CD4-positive, alpha-beta T cell treated with Interleukin-12 subunit alpha and Interleukin-12 subunit beta, for 1 hour (primary cell): ENCODE measurements at places on chromosomes 1 and 21.
A peak's percentile ranks its signal among the peaks of the same experiment; 100 is the strongest.

- DNase-seq = no peak
These were observed 43.2 kb downstream of the ELK4 start for GRCh38 chr1:205588636-205589035.

DNA sequence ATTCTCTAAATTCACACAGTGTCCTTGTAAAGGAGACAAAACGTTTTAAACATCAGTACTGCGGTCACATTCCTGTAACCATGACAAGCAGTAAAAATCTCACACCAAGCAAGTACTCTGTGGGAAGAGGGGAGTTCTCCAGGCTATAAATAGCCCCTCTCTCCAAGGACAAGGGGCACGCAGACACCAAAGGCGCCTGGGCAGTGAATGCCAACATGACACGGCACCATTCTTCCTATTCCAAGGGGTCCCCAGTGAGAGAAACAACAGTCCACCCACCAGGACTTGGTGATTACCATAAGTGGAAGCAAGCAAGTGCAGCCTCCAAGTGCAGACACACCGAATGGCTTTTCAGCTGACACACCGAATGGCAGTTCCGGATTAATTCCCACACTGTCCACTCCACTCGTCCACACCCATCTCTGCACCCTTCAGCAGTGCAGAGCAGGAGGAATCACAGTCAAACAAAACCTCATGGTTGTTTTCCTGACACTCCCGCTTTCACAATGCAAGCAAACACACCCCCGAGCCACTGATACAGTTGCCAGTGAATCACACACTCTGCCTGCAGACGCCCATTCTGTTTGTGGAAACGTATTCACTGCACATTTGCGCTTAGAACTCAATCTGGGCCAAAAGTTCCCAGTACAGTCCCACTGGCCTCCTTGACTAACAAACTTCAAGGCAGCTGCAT, 1.8 kb downstream of the PTTG1IP start:
- DNase-seq = no peak

DNA sequence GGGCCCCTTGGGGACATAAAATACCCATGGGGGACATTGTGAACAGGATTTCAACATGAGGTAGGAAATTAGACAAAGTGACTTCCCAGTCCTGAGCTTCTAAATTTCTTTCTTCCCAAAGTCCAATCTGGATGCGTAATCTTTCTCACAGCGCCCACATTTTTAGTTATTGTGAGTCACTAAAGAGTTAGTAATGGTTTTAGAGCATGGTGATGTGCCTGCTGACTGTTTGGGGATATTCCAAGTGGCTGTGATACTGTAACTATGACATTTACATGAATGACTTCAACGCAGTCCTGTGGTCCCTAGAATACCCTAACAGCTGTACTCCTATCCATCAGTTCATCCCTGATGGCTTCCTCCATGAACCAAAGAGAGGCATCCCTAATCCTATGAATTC, 224.0 kb upstream of the COA6 start:
- DNase-seq = no peak

DNA sequence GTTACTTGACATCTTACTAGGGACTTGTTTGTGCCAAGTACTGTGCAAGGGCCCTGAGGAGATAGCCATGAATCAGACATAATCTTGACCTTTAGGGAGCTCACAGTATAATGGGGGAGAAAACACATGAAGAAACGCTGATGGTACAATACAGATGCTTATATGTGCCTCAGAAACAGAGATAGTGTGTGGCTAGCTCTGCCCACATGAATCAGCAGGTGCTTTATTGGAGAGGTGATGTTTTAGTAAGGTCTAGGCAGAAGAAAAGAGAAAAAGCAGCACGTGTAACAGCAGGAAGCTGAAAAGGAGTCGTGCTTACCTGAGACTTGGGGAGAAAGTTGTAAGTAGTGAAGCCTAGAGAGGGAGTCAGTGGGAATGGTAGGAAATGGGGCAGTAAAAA, 60.6 kb upstream of the LMO4 start:
- DNase-seq = no peak

- DNase-seq = no peak
These were observed 477.5 kb downstream of the SMYD3 start for GRCh38 chr1:246029616-246030015.

GRCh38 chr21:39087238-39088030, 95.8 kb downstream of the PSMG1 start:
- no peak for DNase-seq

- DNase-seq = no peak
These were observed 9.4 kb downstream of the NCSTN start for GRCh38 chr1:160352555-160352954.

- DNase-seq = no peak
These were observed 29.8 kb upstream of the ZBTB21 start for GRCh38 chr21:42039911-42040351.

GRCh38 chr21:15020797-15021196, 44.0 kb downstream of the NRIP1 start:
- no peak for DNase-seq

- peak; percentile 35 for DNase-seq
These were observed 21.8 kb upstream of the PDC start for GRCh38 chr1:186482661-186483255.

DNA sequence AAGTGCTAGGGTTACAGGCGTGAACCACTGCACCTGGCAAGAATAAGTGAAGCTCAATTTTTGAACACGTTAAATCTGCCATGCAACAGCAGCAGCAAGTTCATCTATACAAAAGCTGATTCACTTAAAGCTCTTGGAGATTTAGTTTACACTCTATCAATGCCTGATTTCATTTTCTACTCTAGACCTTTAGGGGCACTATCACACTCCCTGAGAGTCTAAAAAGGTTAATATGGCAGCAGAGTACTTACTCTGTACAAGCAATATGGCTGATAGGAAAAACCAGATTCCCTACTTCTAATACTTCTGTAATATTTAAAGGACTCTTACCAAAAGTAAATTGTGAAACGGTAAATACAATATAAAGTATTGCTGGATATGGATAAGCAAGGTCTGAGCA, 4.8 kb downstream of the RBM34 start:
- DNase-seq = no peak

- DNase-seq = no peak
These were observed 173.4 kb downstream of the TOMM20 start for GRCh38 chr1:234955107-234955731.

- no peak for DNase-seq
These were observed 153.3 kb upstream of the C8B start for GRCh38 chr1:57118948-57119603.

DNA sequence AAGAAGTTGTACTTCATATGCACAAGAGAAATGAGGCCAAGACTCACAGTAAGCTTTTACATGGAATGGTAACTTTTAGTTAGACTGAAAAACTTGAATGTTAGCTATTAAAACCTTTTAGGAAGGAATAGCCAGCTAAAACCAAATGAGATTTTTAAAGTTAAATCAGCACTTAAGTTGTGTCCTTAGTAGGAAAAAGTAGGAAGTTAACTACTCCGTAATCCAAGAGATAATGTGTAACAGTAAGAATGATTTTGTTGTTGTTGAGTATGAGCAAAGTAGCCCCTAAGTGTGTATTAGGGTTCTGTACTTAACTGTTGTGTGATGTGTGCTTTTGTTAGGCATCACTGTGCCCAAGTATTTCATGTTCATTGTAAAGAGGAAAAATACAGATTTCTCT, 13.2 kb downstream of the TARDBP start:
- DNase-seq = no peak

DNA sequence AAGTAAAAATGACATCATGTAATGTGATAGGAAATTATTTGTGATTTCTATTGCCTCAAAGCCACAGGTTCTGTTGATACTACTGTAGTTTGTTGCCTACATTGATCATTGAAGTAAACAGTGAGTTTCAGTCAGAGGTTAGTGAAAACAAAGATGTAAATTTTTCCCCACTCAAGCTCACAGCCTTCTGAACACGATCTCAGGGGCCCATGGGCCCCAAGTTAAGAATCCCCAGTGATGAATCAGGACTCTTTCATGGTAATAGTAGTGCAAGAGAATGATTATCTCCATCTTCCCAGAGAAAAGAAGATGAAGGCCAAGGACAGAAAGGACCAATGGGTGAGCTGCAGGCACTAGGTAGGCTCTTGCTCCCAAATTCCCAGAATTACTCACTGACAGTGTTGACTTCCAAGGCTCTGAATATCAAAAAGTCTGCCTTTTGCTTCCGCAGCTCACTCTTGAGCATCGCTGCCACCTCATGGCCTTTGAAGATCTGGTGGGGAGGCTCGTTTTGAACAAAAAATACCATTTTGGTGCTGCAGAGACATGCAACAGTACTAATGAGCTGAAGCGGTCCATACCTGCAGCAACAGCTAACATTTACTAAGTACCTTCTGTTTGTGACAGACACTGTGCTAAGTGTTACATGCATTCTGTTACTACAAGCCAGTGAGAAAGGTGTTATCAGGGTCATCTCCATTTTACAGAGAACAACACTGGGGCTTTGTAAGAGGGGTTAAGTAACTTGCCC, 113.3 kb downstream of the KIAA0319L start:
- no peak for DNase-seq

GRCh38 chr1:38608202-38608864, 251.2 kb downstream of the RRAGC start:
- peak; percentile 16 for DNase-seq

DNA sequence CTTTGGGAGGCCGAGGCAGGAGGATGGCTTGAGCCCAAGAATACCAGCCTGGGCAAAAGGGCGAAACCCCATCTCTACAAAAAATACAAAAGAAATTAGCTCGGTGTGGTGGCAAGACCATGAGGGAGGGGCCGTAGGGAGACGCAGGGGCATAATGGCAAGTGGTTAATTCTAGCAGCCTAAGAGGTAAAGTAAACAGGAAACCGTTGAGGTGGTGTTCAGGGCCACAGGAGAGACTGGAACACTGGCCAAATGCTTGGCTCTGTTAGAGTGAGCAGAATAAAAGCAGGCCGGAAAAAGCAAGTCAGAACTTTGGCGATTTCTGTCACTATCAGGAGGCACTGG, 89.2 kb downstream of the RIPK4 start:
- DNase-seq = no peak

- no peak for DNase-seq
These were observed 19.0 kb downstream of the CHIA start for GRCh38 chr1:111309690-111310089.

GRCh38 chr21:31042080-31042464, 3.8 kb upstream of the KRTAP19-8 start:
- no peak for DNase-seq

DNA sequence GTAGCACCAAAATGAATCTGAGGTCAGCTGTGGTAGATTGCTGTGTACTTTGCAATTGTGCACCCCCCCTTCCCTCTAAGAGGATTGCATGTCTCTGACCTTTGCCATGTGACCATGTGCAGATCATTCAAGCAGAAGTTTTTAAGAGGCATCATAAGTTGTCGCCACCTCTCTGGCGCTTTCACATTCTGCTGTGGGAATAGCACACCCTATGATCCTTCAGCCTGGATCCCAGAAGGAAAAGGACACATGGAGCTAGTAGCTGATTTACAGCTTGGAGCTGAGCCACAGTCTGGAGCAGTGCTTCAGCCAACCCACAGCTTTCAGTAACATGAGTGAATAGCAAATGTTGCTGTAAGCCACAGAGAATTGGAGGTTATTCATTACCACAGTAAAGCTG, 158.5 kb downstream of the TSEN15 start:
- DNase-seq = no peak

- DNase-seq = no peak
These were observed 590 bp upstream of the TACSTD2 start for GRCh38 chr1:58577654-58578030.

DNA sequence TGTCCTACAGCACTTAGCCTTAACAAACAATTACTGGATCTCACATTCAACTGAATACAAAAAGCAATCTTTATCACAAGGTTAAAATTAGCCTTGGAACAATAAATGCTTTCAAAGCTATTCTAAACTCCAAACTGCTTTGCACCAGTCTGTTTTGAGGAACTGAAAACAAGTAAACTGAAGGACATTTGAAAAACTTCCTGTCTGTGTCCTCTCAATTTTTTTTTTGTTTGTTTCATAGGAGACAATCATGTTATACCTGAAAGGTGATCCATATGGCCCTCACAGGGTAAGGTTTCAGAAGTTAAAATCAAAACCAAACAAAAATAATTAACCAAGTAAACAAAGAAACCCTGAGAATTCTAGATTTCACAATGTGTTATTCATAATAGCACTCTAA, 459.1 kb downstream of the DPYD start:
- no peak for DNase-seq

GRCh38 chr21:34639250-34639649, 24.3 kb upstream of the RCAN1 start:
- DNase-seq = no peak

GRCh38 chr1:25478633-25479032, 47.9 kb downstream of the MACO1 start:
- no peak for DNase-seq

DNA sequence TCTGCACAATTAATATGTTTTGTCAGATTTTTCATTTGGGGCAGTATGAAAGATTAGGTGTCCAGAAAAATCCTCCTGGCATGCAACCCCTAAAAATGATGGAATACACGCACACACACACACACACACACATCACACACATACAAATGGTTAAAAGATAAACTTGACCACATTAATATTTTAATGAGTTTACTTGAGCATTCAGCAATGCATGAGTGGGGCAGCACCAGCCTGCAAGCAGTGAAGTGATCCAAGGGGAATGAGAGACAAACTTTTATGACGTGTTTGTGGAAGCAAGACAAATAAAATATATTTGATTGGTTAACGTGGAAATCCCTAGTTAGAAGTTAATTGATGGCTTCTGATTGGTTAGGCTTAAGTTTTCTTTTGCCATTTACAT, 29.1 kb upstream of the SOAT1 start:
- no peak for DNase-seq

DNA sequence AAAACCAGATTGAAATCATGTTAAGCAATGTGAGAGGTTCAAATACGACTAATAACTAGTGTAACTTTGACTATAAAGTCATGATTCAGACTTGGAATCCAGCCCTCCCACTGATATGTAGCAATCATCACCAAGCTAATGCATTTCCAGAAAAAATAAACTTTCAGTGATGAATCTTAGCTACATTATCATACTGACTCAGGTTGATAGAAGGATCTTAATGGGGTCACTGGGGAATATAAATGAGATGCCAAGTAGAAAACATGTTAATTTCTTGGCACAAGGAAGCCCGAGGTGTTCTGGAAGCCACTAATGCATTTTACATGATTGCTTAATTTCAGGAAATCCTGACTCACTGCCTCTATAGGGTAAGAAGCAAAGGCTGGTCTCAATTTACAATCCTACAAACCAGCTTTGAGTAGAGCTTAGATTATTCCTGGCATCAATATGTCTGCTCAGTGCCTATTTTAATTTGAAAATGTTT, 67.7 kb downstream of the SELENOF start:
- DNase-seq = no peak

- DNase-seq = no peak
These were observed 10.7 kb upstream of the PLXNA2 start for GRCh38 chr1:208254862-208255261.

GRCh38 chr1:78339490-78339889, 151.3 kb upstream of the PTGFR start:
- no peak for DNase-seq

GRCh38 chr1:165454091-165454610, 9.2 kb upstream of the RXRG start:
- no peak for DNase-seq
